D721Med (cell line): ENCODE measurements at places on chromosomes 1 and 21.

GRCh38 chr1:226825037-226825745 lies 45.2 kb upstream of the PSEN2 start:
- DNase-seq = no peak

- DNase-seq = no peak
Measured at GRCh38 chr1:12467570-12468286, 150.3 kb downstream of the DHRS3 start.

- no peak for DNase-seq
Measured at GRCh38 chr1:226624526-226624925, 76.0 kb downstream of the STUM start.

DNA sequence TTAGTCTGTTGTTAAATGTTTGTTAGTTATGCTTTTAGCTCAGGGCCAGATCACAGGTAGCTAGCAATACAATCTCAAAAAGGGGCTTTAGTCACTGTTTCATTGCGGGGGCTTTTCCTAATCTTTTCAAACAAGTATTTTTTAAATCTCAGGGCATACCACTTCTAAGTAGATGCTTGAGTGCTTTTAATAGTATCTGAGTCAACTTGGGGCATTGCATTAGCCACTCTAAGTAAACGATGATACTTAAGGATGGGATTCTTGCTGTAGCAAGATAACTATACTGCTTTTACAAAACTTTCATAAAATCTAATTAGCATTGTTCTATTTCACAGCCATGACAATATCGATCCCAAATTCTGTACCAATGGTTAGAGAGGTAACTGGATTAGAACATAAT lies 11.6 kb downstream of the CDC42BPA start:
- no peak for DNase-seq

DNA sequence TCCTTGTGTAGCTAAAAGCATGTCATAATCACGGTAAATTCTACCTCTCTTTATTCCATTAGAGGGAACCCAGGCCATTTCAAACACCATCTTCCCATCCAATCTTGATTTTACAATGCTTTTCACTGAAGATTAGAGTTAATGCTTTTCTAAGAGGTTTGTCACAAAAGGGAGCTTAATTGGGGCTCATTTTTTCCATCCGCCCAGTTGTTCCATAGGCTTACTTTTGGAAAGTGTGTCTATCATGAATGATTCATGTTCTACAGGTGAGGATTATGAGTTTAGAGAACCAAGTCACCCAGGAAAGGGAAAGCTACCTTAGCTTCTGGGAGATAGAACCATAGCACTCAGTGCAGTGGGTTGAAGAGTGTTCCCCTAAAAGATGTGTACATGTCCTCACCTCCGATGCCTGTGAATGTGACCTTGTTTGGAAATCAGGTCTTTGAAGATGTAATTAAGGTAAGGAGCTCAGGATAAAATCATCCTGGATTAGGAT lies 286.9 kb upstream of the RUNX1 start:
- DNase-seq = no peak

- no peak for DNase-seq
Measured at GRCh38 chr1:180640531-180640949, 8.7 kb downstream of the XPR1 start.

- DNase-seq = no peak
Measured at GRCh38 chr1:218982482-218982881, 191.2 kb upstream of the LYPLAL1 start.

DNA sequence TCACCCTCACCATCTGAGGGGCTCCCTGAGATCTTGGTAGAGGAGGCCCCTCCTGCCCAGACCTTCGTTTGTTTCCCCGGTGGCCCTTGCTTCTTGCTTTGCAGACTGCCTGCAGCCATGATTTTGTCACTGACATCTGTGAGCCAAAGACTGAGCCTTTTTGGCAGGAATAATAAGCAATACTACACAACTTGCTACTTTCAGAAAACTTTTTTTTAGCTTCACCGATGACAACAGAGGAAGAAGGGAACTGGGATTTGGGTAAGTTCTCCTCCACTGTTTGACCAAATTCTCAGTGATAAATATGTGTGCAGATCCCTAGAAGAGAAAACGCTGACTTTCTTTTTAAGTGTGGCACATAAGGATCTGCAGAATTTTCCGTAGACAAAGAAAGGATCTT lies 11.7 kb upstream of the CD101 start:
- DNase-seq = no peak

DNA sequence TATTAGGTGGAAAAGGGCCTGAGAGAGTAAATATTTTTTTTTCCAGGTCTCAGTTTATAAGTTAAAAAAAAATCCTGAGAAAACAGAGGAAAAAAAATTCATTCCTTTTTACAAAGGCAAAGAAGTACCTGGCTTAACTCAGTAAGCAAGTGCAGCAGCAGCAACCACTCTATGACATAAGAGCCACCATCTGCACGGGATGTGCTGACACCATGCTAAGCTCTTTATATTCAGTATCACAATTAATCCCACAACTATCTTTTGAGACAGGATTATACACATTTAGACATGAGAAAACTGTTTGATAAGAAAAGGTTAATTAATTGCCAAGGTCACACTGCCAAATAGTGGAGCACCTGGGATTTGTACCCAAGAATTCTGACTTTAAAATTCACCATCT lies 13.4 kb upstream of the DPT start:
- peak; percentile 51 for DNase-seq

DNA sequence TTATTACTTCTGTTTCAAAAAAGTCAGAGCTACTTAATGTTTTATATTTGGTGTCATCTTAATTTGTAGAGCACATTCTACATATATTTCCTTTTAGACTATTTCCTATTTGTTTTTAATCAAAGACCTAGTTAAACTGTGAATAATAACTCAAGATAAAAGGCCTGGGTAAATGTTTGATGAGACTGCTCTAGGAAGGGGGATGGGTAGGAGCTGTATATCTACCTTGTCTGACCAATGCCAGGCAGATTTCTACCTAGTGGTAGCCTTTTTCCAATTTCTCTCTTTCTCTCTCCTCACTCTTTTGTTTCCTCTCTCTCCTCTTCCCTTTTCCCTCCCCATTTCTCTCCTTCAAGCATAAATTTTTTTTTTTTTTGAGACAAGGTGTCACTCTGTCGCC lies 31.9 kb upstream of the IVNS1ABP start:
- no peak for DNase-seq

- no peak for DNase-seq
Measured at GRCh38 chr1:206953626-206954025, 7.4 kb upstream of the PIGR start.

DNA sequence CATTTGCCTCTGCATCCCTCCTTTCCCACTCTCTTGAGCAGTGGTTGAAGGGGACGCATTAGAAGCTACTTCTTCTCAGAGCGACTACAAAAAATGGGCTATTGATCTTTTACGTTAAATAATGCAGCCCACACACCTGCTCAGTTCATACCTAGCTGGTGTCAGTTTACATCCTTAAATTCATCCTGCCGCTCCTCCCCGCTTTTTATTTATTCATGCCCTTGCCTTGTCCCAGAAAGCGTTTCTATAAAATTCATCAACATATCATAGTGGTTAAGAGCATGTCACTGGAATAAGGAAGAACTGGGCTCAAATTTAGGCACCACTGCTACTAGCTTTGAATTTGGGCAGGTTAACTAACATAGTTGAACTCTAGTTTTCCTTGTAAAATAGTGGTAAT lies 66.0 kb upstream of the TINAGL1 start:
- no peak for DNase-seq

GRCh38 chr1:59750328-59751003 lies 64.3 kb upstream of the HOOK1 start:
- no peak for DNase-seq

GRCh38 chr1:181112071-181112929 lies 23.8 kb downstream of the IER5 start:
- no peak for DNase-seq

DNA sequence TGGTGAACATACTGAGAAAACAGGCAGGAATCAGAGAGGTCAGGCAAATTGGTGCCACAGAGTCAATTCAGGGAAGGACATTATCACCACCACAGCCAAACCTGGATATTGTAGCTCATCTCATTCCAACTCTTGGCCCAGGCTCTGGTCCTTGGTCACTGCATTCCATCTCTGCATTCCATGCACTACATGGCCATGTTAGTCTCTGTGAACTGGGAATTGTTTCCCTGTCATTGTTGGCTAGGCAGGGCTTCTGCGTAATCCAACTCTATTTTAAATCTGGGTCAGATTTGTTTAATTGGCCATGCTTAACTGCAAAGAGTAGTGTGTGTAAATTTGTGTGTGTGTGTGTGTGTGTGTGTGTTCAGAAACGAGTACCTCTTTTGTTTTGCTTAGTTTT lies 837.6 kb upstream of the ADAMTS5 start:
- DNase-seq = no peak

GRCh38 chr1:55311057-55311641 lies 96.0 kb upstream of the USP24 start:
- no peak for DNase-seq

- DNase-seq = no peak
Measured at GRCh38 chr1:97849345-97850340, 71.2 kb downstream of the DPYD start.

GRCh38 chr1:936348-937264 lies 12.9 kb downstream of the SAMD11 start:
- no peak for DNase-seq

GRCh38 chr1:73674945-73675561 lies 522.9 kb downstream of the LRRIQ3 start:
- DNase-seq = no peak

DNA sequence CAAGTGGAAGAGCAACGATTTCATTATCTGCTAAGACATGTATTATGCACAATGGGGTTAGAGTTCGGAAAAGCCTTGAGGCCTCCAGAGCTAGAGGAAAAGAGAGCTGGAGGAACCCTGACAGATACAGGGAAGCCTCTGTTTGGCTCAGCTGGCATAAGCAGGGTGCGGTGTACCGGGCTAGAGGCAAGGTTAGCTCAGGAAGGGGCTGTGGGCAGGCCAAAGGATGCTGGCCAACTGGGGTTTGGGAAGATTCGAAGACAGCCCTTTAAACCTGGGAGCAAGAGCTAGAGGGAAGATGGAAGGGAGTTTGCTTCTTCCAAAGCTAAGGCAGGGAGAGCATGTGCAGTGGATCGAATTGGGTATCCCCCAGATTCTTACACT lies 107.6 kb upstream of the TLR5 start:
- no peak for DNase-seq

DNA sequence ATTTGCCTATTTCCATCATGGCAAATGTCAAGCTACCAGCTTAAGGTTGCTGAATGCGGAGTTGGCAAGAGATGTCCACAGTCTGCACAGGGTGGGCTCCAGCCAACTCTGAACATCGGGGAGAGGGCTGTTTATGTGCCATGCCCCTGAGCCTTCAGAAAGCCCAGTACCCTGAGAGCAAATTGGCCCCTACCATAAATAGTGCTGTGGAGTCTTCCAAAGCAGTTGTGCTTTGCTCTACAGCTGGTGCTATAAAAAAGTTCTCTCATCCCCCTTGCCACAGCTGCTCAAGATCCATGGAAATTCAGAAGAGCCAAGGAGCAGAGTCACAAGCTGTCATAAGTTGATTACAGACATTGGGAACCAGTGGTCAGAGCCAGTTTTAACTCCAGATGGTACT lies 85.6 kb upstream of the CLDN14 start:
- DNase-seq = no peak

GRCh38 chr1:181141431-181141910 lies 53.0 kb downstream of the IER5 start:
- DNase-seq = no peak

DNA sequence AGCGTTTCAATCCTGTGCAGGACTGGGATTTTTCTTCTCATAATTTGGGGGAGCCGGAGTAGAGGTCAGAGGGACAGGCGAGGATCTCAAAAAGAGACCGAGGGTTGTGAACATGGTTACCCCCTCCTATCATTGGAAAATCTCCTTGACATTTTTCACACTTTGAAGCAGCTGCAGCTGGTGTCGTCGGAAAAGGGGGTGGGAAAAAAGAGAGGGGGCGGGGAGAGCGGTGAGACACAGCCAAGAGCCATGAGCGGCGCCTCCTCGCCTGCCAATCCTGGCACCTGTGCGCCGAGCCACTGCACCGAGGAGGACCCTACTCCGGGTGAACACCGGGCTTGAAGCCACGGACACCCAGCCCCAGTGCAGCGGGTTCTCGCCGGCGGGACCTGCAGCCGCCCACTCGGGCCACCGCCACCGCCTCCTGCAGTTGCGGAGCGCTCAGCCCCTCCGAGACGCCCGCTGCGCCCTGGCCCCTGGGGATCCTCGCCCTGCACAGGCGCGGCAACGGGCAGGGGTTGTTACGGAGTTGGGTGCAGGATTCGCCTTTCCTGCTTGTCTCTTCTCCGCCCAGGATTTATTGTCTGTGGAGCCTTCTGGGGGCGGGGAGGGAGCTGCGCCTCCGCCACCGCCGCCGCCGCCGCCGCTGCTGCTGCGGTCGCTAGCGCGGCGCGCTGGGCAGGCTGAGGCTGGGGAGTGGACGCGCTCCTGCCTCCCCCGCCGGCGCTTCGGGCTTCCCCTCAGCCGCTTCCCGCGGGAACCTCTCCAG lies at the start of gene LRRC7:
Gene LRRC7, plus strand, starts transcription at position 271 of the 769 bp plus-strand sequence. CDS start 718 bp downstream, outside the sequence.
- DNase-seq = no peak

- no peak for DNase-seq
Measured at GRCh38 chr1:119871881-119872280, 24.4 kb downstream of the ADAM30 start.

DNA sequence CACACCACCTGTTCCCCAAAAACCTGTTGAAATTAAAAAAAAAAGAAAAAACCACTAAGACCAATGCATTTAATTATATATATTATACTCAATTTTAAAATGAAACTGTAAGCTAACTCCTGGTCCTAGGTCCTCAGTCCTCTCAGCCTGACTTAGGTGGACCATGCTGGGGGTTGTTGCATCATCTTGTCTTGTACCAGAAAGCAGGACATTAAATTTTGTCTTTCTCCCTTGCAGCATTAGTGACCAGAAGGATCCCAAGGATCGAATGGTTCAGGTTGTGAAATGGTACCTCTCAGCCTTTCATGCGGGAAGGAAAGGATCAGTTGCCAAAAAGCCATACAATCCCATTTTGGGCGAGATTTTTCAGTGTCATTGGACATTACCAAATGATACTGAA lies 97.6 kb downstream of the NRDC start:
- DNase-seq = no peak

DNA sequence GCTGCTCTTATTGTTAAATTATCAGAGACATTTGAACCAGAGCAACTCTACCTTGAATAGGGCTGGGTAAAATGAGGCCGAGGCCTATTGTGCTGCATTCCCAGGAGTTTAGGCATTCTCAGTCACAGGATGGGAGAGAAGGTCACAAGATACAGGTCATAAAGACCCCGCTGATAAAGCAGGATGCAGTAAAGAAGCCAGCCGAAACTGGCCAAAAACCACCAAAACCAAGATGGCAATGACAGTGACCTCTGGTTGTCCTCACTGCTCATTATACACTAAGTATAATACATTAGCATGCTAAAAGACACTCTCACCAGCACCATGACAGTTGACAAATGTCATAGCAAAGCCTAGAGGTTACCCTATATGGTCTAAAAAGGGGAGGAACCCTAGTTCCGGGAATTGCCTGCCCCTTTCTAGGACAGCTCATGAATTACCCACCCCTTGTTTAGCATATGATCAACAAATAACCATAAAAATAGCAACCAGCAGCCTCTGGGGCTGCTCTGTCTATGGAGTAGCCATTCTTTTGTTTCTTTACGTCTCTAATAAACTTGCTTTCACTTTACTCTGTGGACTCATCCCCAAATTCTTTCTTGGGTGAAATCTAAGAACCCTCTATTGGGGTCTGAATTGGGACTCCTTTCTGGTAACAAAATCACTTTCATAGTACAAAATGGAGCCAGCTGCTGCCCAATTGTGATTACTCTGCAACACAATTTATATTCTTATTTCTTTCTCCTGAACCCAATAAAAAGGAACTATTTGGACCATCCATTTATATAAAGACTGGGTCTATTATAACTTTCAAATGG lies 179.6 kb downstream of the TGFBR3 start:
- no peak for DNase-seq

GRCh38 chr1:211493876-211494653 lies 2.1 kb upstream of the RD3 start:
- DNase-seq = no peak

GRCh38 chr1:62484824-62485468 lies 48.1 kb downstream of the USP1 start:
- no peak for DNase-seq
